ENCODE measurements at places on chromosomes 7 and 10.
A peak's percentile ranks its signal among the peaks of the same experiment; 100 is the strongest.

DNA sequence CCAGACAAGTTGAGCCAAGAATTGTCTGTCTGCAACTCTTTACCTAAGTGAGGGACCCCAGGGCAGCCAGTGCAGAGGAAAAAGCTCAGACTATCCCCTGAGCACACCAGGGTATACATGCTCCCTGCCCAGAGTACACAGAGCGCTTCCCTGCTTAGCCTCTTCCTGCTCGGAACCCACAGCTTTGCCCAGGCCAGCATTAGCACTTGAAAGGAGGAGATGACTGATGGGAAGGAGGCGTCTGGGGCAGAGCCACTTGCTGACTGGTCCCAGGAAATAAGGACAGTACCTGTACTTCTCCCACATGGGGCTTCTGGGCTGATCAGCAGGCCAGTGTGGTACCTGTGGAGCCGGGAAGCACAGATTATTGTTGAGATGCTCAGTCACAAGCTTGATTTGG is 48.4 kb upstream of the TRIM8 start:
- DNase-seq = no peak

DNA sequence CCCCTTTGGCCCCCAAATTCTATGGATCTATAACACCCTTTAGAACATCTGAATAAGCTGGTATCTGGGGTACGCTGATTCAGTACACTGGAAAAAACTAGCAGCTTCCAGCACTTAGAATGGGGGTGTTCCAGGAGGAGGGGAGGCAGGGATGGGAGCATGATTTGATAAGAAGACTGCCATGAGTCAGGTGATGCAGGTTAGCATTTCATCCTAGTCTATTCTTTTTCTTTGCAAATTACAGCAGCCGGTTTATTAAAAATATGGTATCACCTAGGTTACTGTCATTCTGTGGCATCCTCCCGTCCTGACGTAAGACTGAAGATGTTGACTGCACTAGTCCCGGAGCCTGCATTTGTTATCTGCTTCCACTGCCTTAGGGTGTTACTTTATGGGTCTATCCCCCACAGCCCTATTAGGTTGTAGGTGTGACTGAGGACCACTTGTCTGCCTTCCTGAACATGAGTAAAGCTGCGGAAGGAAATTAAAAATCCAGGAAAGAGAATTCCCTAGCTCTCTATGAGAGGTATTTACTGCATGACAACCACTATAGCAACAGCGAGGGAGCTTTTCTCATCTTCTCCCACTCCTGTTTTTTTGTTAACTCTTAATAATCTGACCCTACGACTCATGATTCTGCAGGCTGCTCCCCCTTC is 1.9 kb downstream of the HTR5A start:
- DNase-seq = no peak

GRCh38 chr10:112173206-112173605 is 10.4 kb downstream of the GPAM start:
- no peak for DNase-seq

- peak; percentile 42 for DNase-seq
Observed at GRCh38 chr10:13787015-13787421, 200.3 kb downstream of the PRPF18 start.

DNA sequence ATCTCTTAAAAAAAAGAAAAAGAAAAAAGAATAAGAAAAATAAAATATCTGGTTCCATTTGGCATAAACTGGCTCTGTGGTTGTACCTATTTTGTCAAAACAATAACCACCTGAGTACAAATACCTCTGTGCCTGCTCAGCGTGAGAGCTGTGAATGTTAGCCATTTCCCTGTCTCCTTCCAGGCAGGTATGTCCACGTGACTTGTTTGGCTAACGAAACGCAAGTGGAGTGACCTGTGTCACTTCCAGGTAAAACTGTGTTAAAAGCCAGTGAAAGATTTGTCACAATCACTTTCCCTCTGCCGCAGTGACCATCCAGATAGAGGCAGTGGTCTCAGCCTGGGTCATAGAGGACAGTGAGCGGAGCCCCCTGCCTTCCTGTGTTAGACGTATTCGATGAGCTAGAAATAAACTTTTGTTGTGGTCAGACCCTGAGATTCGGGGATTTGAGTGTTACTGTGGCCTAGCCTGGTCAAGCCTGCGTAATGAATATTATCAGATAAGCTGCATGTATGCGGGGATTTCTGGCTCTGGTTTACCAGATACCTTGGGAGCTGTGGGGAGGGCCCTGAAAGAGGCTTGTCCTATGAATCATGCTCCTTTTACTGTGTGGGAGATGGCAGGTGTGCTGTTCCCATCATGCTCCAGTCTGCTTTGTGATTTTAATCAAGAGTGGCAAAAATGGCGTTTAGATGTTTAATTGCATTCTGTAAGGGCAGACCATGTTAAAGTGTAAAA is 3.8 kb downstream of the PTER start:
- DNase-seq = no peak

GRCh38 chr10:69069090-69070042 is 18.5 kb upstream of the SRGN start:
- DNase-seq = no peak

- DNase-seq = no peak
Observed at GRCh38 chr10:112724404-112724991, 225.5 kb upstream of the TCF7L2 start.

- no peak for DNase-seq
Observed at GRCh38 chr7:75579899-75580298, 87.8 kb downstream of the SPDYE5 start.

DNA sequence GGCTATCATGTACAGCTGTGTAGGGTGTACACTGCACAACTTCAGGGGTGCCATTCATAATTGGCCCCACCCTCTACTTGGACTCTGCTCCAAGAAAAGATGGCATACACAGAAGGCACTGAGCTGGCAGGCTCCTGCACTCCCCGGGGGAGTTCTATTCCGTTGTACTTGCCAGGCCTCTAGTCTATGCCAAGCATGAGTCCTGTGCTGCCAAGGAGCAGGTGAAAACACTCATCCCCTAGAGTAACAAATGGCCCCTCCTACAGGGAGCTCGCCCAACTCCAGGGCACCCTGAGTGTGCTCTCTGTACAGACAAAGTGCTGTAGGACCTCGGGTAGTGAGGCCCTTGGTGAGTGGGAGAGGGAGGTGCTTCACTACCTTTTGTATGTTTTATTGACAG is 127.2 kb downstream of the SLIT1 start:
- no peak for DNase-seq

GRCh38 chr10:114395366-114396022 is 8.8 kb downstream of the AFAP1L2 start:
- no peak for DNase-seq

DNA sequence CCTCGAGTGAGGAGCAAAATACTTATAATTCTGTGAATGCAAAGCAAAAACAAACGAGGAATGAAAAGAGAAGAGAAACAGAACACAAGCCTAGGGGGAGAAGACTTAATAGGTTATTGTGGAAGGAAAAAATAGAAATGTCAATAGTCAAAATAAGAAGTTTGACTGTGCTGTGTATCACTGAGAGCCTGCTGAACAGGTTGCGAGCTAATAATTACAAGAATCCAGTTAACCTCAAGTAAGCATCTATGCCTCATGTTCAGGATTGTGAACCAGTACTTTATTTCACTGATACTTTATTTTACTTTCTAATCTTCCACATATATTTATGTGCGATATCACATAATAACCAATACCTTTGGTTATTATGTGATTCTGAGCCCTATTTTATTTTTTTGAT is 316.7 kb downstream of the OTUD1 start:
- no peak for DNase-seq

GRCh38 chr10:92880233-92880861 is 32.0 kb downstream of the EXOC6 start:
- DNase-seq = no peak

DNA sequence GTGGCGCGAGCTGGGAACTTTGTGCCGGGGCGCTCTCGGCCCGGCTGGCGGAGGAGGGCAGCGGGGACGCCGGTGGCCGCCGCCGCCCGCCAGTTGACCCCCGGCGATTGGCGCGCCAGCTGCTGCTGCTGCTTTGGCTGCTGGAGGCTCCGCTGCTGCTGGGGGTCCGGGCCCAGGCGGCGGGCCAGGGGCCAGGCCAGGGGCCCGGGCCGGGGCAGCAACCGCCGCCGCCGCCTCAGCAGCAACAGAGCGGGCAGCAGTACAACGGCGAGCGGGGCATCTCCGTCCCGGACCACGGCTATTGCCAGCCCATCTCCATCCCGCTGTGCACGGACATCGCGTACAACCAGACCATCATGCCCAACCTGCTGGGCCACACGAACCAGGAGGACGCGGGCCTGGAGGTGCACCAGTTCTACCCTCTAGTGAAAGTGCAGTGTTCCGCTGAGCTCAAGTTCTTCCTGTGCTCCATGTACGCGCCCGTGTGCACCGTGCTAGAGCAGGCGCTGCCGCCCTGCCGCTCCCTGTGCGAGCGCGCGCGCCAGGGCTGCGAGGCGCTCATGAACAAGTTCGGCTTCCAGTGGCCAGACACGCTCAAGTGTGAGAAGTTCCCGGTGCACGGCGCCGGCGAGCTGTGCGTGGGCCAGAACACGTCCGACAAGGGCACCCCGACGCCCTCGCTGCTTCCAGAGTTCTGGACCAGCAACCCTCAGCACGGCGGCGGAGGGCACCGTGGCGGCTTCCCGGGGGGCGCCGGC is 870 bp downstream of the FZD1 start:
- no peak for DNase-seq

DNA sequence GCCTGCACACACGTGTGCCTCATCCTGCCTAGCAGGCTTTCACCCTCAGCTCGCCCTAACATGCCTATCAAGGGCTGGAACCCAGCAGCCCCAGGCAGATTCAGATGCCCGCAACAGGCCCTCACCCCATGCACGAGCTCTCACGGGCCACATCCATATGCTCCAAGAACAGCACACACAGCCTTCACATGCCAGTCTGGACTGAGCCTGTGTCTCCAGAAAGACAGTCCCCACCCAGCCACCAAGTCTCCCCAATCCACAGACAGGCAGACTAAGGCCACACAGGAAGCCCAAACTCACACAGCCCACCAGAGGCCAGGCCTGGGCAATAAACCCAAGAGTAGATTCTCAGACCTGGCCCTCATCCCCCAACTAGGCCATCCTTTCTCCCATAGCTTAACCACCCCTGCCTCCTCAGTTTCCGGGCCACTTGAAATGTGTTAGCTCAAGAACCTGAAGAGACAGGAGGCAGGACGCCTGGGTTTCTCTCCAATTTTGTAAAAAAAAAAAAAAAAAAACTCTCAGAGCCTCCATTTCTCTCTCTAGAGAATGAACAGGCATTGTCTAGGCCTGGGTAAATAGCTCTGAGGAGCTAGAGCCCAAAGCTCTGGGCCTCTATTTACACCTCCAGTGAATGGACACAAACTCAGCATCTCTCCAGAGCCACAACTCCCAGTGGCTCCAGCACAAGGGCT is 6.8 kb downstream of the LDB1 start:
- no peak for DNase-seq

GRCh38 chr10:77493851-77494261 is 143.8 kb downstream of the KCNMA1 start:
- DNase-seq = no peak

- DNase-seq = no peak
Observed at GRCh38 chr10:131084791-131085090, 226.8 kb downstream of the TCERG1L start.

DNA sequence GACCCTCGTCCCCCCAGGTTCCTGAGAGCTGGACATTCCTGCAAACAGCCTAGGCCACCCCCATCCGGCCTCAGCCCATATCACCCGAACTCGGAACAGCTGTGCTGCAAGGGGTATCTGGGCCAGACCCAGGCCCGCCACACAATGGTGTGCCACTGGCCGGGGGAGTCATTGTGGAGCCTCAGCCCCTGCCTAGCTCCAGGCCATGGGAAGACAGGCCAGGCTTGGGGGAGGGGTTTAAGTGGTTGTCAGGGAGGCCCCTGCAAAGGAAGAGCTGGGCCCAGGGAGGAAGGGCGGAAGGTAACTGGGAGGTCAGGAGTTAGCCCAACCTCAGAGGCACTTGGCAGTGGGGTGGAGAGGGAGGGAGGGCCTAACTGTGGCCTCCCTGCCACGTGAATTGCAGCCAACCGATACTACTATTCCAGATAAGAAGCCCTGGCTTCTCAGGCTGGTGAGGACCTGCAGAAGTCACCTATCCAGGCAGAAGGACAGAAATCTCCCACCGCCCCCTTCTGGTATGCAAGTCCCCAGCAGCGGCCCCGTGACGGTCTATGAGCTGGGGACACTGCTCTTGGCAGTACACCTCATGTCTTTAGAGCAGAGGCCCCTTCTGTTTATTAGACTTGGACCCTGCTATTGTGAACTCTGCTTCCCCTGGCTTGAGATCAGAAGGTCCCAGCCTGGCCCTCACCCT is 26.8 kb downstream of the VSIR start:
- DNase-seq = no peak

GRCh38 chr7:149547126-149547525 is 49.5 kb upstream of the ZNF746 start:
- no peak for DNase-seq

DNA sequence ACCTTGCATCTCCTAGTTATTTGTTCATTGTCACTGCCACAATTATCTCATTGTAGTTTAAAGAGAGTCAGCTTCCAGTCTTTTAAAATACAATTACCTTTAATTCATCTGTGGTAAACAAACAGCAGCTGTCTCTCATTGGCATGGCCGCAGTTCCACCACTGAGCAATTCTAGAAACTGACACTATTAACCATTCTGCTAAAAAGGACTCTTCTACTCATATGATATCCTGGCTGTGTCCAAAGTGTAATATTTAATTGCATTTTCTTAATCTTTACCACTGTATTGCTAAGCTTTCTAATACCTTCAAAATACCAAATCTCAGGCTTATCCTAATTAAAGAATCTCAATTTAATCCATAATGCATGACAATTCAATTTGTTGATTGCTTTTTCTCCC is 639.0 kb downstream of the AUTS2 start:
- DNase-seq = no peak

- DNase-seq = no peak
Observed at GRCh38 chr10:113476191-113476590, 76.7 kb upstream of the HABP2 start.

GRCh38 chr7:106277976-106278375 is 6.8 kb downstream of the NAMPT start:
- DNase-seq = no peak

DNA sequence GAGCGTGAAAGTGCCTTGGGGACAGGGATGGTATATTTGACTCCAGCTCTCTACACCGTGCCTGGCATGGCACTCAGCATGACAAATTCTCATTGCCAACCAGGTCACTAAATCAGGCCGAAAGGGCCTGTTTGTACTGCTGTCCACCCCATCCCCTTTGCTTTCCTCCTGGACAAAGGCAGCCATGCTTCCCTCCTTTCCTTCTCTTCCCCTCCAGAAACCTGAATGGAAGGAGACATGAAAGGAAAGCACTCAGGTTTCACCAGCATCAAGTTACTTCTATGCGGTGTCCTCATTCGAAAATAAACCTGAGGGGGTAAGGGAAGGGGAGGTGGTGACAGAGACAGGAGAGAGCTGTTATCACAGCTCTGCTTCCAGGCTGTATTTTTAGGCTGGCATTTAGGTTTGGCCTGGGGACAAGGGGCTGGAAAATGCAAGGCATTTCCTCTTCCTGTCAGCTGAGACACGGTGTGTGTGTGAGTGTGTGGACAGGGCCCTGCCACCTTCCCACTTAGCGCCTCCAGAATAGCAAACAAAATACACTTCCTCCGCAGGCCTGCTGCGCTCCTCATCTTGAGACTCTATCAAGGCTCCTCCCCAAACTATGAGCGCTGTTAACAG is 79.9 kb upstream of the COL13A1 start:
- no peak for DNase-seq
